H54 (cell line): ENCODE measurements at places on chromosomes 4 and X.
A peak's percentile ranks its signal among the peaks of the same experiment; 100 is the strongest.

DNA sequence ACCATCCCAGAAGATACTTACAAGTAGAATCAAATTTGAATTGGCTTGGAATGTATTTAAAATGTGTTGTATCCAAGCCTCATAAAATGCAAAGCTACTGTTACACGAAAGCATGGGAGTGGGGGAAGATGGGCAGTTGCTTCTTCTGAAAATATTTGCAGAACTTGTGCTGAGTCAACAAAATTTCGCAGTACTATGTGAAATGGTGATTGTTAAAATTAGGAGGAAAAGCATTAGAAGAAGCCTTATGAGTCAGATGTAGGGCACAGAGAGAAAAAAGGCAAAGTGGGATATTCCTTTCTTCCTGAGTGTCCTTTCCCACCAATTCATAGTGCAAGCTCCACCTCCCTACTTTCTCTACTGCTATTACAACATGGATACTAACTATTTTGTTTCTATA, 332.7 kb downstream of the PRDM5 start:
- no peak for DNase-seq

DNA sequence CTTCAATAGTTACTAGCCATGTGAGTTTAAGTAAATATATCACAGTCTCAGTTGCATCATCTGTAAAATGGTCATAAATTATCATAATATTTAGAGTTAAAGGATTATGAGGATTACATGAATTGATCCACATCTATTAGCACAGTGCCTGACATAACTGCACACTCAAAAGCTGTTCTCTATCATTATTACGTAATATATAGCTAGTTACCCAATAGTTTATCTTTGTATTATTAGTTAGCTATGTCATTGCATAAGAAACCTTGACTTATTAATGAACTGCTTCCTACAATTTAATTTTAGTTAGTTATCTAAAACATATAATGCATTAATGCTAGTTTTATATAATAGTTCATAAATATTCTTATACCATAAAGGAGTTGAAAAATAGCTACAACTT, 1076.9 kb upstream of the GRID2 start:
- DNase-seq = no peak

GRCh38 chrX:147902270-147902669, 9.4 kb upstream of the FMR1 start:
- DNase-seq = no peak

- no peak for DNase-seq
Observed at GRCh38 chrX:78074088-78074487, 30.0 kb upstream of the PGK1 start.

GRCh38 chr4:183300655-183301054, 19.4 kb downstream of the CLDN22 start:
- DNase-seq = no peak

- no peak for DNase-seq
Observed at GRCh38 chr4:144300616-144301015, 160.1 kb upstream of the GYPA start.

- no peak for DNase-seq
Observed at GRCh38 chr4:109760682-109761081, 30.8 kb upstream of the PLA2G12A start.

DNA sequence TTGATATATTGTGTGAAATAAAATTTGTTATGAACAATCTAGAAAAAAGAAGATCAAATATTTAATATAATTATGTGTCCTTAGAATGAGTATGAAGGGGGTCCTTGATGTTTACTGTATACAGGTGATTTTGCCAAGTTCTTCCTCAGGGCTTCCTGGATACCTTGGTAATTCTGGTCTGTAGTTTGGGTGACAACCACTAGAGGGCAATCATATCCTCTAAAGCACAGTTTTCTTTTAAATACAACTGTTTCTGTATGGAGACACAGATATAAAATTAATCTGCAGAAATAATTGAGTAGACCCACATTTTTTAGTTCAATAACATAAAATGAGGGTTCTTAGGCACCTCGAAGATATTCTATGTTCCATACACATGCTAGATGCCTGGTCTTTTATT, 157.7 kb downstream of the SPANXN1 start:
- no peak for DNase-seq

GRCh38 chr4:186551849-186552248, 3.5 kb downstream of the MTNR1A start:
- DNase-seq = no peak

GRCh38 chrX:13565511-13565910, 3.9 kb upstream of the EGFL6 start:
- DNase-seq = no peak

- DNase-seq = no peak
Observed at GRCh38 chr4:48102303-48102702, 31.7 kb downstream of the TXK start.

- no peak for DNase-seq
Observed at GRCh38 chrX:69014200-69014599, 151.1 kb downstream of the PJA1 start.

- no peak for DNase-seq
Observed at GRCh38 chrX:82658492-82658891, 849.6 kb upstream of the POU3F4 start.

- DNase-seq = no peak
Observed at GRCh38 chrX:117532339-117532738, 584.3 kb downstream of the KLHL13 start.

GRCh38 chrX:20515841-20516461, 249.2 kb upstream of the RPS6KA3 start:
- no peak for DNase-seq

DNA sequence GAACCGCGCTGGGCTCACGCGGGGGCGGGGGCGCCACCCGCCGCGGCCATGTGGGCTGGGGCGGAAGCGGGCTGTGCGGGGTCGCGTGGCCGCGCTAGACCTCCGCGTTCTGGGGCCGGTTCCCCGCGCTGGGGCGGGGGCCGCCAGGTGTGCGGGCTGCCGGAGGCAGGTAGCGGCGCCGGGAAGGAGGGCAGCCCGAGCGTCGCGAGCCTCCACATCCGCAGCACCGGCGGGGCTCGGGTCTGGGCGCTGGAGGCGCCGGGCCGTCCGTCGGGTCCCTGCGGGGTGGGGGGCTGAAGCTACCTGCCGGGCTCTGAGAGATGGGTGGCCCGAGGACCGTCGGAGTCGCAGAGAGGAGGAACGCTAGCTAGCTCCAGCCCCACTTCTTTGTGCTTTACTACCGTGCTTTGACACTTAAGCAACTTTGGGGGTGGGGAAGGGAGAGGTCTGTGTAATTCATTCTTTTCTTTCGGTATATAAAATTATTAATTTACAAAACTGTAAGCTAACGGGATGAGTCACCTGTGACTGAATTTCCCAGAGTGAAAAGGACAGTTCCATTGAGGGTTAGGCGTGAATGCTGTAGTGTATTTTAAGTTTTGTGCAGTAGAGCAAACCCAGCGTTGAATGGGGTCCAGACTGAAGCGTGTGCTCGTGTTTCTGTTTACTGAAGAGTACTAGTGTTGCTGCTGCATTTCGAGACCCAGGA, 689 bp downstream of the METAP1 start:
- DNase-seq = no peak

- DNase-seq = peak; percentile 3
Observed at GRCh38 chr4:87219632-87220093, 755 bp downstream of the KLHL8 start.

GRCh38 chr4:76074993-76075600, 588 bp downstream of the ART3 start:
- DNase-seq = no peak

DNA sequence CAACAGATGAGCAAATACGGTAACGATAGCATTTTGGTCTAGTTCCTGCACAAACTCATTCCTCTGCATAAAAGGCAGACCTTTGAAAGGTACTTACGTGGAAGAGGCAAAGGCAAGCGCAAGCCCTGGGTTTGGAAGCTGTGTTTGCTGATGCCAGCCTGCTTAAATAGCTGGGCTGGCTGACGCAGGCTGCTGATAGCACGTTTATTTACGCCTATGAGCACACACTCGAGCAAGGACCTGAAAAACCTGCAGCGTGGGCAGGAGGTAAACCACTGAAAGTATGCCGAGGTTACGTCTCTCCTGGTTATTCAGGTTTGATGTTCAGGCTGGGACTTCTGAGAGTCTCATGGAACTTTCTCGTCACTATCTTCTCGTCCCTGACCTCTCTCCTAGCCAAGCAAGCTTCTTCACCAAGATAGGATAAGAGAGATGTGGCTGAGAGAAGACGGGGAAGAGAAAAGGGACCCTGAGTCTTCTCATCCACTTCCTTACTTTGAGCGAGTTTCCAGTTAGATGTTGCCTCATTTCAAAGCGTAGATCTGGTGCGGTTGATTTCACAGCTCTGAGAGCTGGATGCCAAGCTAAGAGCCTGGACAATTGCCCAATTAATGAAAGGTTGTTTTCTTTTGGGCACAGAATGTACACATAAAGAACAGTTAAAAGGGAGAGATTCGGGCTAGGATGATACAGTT, at the start of gene HOPX:
TSS of gene HOPX (minus strand) at position 139 of the 695 bp plus-strand sequence. CDS start 23,480 bp downstream, outside the sequence.
- DNase-seq = no peak

GRCh38 chr4:6893449-6894085, 16.1 kb upstream of the TBC1D14 start:
- DNase-seq = no peak

- no peak for DNase-seq
Observed at GRCh38 chr4:103089481-103089880, 10.2 kb downstream of the BDH2 start.

- DNase-seq = no peak
Observed at GRCh38 chr4:8392591-8393190, 47.8 kb downstream of the ACOX3 start.

DNA sequence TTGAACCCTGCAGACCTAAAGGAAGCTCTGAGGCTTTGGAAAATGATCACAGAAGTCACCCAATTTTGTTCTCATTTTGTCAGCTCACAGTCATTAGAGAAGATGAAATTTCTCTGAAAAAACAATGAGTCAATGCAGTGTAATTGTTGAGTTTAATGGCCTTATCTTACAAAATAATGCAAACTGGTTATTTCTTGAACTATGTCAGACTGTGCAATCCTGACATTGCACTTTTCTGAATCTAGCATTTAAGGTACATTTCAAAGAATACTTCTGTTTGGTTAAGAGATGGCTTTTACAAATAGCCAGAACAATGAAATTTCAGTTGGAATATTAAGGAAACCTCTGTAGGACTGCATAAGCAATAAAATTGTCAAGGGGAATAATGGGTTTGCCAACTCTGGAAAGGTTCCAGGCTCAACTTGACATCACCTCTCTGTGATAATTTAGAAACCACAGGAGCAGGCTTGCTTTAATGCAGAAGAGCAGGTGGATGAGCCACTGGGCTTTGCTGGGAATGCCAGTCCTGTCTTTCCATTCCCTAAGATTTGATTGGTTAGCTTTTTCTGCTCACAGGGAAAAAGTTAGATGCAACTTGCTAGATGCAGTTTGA, 222.8 kb downstream of the FRMPD4 start:
- no peak for DNase-seq
